ENCODE measurements at places on chromosomes 16 and 17.

DNA sequence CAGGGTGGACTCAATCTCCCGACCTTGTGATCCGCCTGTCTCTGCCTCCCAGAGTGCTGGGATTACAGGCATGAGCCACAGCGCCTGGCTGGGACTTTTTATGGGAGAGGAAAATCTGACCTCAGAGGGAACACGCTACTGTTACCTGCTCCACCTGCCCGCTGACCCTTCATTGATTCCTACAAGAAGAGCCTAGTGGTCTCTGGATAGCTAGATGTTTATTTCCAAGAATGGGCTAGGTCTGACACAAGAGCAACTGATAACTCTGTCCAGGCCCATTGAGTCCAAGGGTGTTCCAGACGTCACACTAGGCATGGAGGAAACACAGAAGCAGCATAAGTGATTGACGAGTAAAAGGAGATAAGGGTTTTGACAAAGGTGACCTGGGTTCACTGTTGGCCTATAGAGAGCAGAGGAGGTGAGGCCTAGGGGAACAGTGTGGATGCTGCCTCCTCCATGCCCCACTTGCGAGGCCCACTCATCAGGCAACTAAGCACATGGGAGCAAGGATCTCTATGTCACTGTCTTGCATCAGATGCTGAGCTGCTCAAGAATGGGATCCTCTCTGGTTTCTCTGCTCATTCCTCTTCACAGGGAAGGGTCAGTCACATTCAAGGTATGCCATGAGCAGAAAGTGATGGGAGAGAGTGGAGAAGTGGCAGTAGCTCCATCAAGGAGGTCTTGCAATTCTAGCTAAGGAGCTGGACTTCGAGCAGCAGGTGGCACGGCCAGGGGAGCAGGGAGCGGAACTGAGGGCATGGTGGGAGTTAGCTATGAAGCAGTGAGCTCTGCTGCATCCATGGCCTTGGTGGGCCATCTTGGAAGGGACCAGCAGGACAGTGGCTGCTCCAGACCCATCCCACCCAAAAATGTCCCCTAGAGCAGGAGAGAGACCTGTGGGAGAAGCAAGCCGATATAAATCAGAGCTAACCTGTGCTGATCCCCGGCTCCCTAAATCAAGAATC lies 145.2 kb downstream of the WSCD1 start:
- DNase-seq, result no peak

DNA sequence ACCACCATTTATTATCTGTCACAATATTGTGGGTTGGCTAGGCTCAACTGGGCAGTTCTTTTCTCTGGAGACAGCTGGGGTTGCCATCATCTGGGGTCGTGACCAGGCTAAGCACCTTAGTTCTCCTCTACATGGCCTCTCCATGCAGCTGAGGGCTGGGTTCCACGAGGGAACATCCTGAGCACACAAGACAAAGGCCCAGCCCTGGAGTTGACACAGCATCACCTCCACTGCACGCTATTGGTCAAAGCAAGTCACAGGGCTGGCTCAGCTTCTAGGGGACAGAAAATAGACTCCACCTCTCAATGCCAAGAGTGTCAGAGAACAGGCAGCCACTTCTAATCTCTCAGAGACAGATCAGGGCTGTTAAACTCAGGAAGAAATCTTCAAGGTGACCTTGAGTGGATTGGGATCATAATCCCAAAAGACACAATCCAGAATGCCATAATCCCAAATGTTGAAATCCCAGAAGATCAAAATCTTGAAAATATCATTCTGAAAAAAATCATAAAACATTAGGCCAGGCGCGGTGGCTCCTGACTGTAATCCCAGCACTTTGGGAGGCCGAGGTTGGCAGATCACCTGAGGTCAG lies 13.0 kb upstream of the USP10 start:
- no peak for DNase-seq

- no peak for DNase-seq
These were observed 4.0 kb upstream of the MFAP4 start for GRCh38 chr17:19390951-19391350.

GRCh38 chr17:67211742-67212141 lies 33.3 kb downstream of the HELZ start:
- no peak for DNase-seq

GRCh38 chr17:30395398-30396022 lies 16.8 kb downstream of the CPD start:
- DNase-seq, result no peak

- DNase-seq, result no peak
These were observed 7.6 kb upstream of the KRT39 start for GRCh38 chr17:40974366-40974765.

GRCh38 chr17:68378268-68379176 lies 78.8 kb downstream of the WIPI1 start:
- peak; percentile 95 for DNase-seq

- no peak for DNase-seq
These were observed 7.5 kb upstream of the ARMC5 start for GRCh38 chr16:31451681-31452351.

DNA sequence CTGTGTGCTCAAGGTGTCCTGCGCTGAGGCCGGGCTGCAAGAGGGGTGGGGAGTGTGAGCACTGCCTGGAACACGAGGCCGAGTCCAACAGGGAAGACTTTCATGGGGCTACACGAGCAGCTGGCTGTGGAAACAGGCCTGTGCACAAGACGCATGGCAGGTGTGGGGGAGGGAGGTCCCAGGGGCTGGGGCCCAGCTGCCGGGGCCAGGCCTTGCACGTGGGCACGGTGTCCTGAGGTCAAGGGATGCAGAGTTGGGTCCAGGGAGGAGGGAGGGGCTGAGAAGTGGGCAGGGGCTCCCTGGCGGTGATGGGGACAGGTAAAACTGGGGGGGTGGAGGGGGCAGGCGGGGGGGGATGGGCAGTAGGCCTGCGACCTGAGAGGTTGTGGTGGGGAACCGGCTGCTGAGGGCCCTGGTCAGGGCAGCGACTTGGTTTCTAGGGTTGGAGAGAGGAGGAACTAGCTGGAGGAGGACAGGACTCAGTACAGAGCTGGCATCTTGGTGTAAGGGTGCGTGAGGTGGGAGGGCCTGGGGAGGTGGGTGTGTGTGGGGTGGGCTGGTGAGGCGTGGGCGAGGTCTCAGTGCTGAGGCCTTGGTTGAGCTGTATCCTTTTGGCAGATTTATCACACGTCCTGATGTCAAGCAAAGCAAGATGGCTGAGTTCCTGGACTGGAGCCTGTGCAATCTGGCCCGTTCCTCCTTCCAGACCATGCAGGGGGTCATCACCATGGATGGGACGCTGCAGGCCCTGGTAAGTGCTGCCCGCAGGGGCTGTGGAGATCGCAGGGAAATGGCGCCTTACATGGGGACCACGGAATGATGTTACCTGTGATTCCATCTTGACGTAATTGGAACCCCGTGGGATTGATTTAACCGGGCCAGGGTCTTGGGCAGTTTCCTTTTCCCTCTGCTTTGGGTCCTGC lies 29.4 kb downstream of the TBCD start:
- DNase-seq, result no peak

GRCh38 chr17:2292100-2292499 lies 11.5 kb downstream of the SMG6 start:
- no peak for DNase-seq

GRCh38 chr17:16915752-16916556 lies 56.0 kb downstream of the TNFRSF13B start:
- DNase-seq, result peak; percentile 75

GRCh38 chr17:17557796-17558195 lies 33.7 kb downstream of the PEMT start:
- no peak for DNase-seq

GRCh38 chr16:61432421-61432820 lies 603.8 kb downstream of the CDH8 start:
- no peak for DNase-seq

GRCh38 chr17:10063730-10064241 lies 134.6 kb downstream of the GAS7 start:
- DNase-seq, result peak; percentile 70

DNA sequence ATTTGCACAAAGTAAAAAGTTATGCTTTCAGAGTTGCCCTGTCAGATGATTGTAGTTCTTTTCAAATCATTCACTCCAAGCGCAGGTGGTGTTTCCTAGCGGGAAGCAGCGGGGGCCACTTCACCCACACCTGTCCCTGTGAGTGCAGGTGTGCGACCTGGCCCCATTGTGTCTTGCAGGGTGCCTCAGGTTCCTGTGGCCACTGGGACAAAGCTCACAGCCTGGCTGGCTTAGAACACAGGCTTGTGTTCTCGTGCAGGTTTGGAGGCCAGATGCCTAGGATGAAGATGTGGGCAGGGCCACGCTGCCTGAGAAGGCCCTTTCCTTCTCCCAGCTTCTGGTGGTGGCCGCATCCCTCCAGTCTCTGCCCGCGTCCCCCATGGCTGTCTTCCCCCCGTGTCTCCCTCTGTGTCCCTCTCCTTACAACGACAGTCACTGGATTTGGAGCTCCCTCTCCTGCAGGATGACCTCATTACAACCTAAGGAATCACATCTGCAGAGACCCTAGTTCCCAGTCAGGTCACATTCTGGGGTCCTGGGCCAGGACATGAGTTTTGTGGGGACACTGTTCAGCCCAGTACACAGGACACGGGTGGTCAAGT lies 90.5 kb downstream of the NPIPB11 start:
- no peak for DNase-seq

GRCh38 chr17:18332909-18333489 lies 17.9 kb downstream of the SMCR8 start:
- DNase-seq, result no peak

DNA sequence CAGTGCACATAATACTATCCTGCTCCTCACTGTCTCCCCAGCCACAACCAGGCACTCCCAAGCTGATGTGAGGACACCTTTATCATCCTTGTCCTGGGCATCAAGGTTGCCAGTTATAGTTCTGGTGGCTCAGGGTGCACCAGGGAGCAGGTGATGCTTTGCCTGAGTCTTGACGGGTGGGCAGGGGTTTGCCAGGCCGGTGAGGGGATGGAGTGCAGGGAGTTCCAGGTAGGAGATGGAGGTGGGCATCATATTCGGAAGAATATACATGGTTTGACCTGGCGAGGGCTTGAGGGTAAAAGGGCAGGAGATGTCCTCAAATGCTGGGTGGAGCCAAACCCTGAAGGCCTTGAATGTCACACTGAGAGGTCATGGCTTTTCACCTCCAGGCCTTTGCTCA lies 115.8 kb upstream of the CRHR1 start:
- peak; percentile 23 for DNase-seq

- peak; percentile 78 for DNase-seq
These were observed 1.1 kb upstream of the NXN start for GRCh38 chr17:980406-981291.

- no peak for DNase-seq
These were observed 24.3 kb downstream of the LITAF start for GRCh38 chr16:11562411-11562810.

GRCh38 chr17:75009139-75009724 lies 3.2 kb upstream of the MRPL58 start:
- DNase-seq, result no peak

DNA sequence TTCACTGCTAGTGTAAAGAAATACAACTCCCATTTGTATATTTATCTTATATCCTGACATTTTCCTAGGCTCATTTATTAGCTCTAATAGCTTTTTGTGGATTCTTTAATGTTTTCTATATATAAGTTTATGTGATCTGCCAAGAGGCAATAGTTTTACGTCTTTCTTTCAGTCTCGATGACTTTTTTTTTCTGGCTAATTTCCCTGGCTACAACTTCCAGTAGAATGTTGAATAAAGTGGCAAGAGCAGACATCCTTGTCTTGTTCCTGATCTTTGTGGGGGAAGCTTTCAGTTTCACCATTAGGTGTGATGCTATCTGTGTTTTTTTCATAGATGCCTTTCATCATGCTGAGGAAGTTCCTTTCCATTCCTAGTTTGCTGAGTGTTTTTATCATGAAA lies 43.9 kb upstream of the ABCA3 start:
- no peak for DNase-seq

DNA sequence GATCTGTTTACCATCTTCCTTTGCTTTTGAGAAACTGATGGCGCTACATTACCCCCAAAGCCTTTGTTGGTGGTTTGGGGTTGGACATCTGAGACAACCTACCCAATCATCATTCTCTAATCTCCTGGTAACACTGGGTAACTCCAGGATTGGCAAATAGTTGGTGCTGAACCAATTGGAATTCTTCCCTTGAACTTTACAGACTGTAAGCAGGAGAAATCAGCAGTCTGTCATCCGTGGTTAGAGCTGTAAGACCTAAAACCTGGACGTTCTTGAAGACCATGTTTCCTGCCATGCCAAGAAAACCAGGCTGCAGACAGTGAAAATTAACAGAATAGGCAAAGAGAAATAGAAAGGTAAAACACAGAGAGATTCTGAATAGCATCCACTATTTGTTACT lies 398.8 kb upstream of the SALL1 start:
- DNase-seq, result no peak

GRCh38 chr17:65345261-65346005 lies 208.3 kb downstream of the RGS9 start:
- no peak for DNase-seq

DNA sequence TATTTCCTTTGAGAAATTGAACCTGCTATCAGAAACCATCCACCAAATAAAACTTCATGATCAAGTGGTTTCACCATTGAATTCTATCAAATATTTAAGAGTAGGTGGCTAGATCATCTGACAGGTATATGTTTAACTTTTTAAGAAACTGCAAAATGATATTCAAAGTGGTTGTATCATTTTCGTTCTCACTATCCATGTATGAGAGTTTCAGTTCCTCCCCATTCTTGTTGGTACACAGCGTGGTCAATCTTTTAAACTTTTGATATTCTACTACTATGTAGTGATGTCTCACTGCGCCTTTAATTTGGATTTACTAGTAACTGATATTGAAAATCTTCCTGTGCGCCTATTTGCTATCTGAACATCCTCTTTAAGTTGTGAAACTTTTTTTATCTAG lies 163.7 kb downstream of the CYB561 start:
- DNase-seq, result no peak

DNA sequence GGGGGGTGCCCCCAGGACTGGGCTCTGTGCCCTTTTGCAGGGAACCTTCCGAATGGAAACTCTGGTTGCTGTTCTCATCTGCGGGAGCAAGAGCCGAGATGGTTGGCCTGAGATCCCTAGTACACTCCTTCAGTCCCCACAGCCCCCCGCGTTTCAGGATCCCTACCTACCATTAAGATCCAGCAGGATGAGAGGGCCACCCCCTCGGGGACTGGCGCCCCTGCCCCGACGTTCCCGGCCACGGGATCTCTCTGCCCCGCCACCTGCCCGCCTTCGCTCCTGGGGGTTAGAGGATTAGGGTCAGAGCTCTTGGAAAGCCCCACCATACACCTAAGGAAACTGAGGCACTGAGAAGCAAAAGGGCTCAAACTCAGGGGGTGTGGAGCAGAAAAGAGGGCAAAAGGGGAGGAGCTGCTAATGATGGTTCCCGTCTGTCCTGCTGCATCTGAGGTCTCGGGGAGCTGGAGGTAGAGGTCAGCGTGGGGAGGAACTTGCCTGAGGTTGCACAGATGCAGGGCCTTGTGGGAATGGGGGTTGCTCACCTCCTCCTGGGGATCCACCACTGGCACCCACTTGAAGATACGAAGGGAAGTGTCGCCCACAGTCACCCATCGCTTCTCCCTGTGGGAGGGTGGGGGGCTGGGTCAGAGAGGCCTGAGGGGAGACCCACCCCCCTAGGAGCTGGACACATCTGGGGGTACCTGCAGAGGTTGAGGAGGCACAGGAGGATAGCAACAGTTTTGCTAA lies 1.0 kb downstream of the BCL7C start:
- DNase-seq, result no peak

GRCh38 chr16:71565812-71566700 lies 10.8 kb downstream of the TAT start:
- no peak for DNase-seq

GRCh38 chr17:1485423-1486376 lies 6.8 kb downstream of the MYO1C start:
- DNase-seq, result peak; percentile 83

All from lower lobe of right lung (tissue), 2 donors.